ENCODE measurements at places on chromosomes 3 and 15.

GRCh38 chr3:54536450-54536849 lies 391.4 kb downstream of the LRTM1 start:
- no peak for DNase-seq

- DNase-seq = no peak
These were observed 183.6 kb downstream of the POLQ start for GRCh38 chr3:121362035-121362734.

- no peak for DNase-seq
These were observed 85.1 kb downstream of the ZBTB20 start for GRCh38 chr3:115062009-115062408.

DNA sequence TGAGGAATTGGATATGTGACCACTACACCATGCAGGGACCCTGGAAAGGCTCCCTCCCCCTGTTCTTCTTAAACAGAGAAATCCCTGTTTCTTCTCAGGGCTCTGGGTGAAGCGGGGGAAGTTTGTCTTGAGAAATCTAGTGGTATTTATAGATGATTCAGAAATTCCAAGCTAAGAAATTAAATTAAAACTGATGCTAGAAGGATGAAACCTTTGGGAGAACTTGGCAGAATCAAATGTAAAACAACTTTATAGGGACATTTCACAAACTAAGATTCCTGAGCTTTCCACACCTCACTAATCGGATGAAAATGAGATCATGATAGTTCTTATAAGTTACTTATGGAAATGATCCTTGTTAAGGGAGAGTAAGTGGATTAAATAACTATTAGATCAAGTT lies 54.2 kb downstream of the FBXL2 start:
- no peak for DNase-seq

- no peak for DNase-seq
These were observed 139.4 kb downstream of the STAC start for GRCh38 chr3:36519682-36520081.

GRCh38 chr3:48412375-48413001 lies 17.4 kb downstream of the PLXNB1 start:
- DNase-seq = no peak

GRCh38 chr3:72746430-72747411 lies 101.5 kb downstream of the SHQ1 start:
- DNase-seq = no peak

DNA sequence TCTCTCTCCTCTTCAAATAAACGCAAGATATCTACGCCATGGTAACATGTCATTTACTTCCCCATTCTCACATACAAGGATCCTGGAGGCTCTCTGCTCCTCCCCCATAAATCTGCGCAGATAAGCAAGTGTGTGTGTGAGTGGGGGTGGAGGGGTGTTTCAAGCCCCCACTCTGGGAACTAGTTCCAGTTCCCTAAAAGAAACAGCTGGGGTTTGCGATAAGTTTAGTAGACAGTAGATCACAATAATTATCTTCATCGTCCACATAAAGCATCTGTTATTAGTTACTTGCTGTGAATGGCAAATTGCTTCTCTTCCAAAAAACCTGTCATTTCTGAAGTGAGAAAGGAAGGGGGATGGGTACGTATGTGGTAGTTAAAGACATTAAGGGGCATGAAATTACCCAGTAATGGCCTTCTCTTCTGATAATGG lies 79.8 kb downstream of the RBPMS2 start:
- no peak for DNase-seq

DNA sequence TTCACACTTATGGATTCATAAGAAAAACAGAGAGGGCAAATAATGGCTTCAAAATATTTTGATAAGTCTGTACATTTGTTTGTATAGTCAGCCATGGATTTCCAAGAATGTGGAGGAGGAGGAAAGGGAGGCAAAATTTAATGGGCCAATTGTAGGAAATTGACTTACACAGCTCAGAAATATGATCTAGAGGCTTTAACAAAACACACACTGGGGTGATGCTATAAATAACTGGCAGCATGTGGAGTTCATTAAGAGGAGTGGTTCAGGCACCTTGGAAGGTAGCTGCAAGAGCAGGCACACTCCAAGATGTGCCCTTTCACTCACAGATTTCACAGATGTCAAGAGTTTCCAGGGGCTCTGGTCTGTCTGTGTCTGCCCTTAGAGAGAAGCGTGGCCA lies 193.4 kb upstream of the RASGRP1 start:
- DNase-seq = no peak

DNA sequence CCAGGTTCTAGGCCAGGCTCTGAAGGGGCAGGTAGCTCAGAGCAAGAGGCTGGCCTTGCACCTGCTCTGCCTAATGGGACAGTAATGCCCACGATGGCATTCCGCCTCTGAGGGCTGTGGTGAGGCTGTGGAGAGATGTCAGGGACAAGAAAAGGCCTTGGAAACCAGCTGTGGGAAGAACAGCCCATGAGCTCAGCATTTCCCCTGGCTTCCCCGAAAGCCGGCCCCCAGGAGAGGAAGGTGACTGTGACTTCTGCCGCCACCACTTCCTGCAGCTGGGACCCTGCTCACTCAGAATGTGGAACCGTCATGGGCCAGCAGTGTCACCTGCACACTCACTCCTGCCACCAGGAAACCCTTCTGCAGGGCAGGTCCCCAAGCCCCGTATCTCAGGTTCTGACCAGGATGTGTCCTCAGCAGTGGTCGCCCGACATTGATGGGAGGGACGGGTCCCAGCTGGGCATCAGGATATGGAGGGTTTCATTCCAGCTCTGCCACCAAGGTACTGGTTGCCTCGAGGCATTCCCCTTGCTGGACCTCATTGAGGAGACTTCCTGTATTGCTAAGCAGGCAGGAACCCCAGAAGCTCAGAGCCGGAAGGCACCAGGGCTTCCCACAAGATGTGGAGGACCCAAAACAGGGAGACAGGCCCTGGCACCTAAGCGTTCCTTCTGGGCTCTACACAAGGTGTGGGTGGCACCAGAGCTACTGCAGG lies 30.7 kb downstream of the SEMA7A start:
- no peak for DNase-seq

- no peak for DNase-seq
These were observed 84.7 kb upstream of the PTX3 start for GRCh38 chr3:157351981-157352380.

- no peak for DNase-seq
These were observed 32.4 kb upstream of the SLC6A11 start for GRCh38 chr3:10783360-10784351.

DNA sequence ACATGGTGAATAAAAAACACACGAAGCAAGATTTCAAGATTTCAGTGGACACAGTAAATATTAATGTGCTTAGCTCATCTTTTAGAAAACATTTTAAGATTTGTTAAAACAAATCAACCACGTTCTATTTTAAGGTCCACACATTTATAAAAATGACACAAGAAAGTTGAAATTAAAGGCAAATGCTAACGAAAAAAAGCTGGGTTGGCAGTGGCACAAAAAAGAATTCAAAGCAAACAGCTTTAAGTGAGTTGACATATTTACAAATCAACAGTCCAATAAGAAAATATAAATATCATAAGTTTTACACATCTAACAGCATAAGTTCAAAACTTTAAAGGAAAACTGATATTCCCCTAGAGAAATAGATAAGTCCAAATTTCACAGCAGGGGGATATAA lies 430.4 kb upstream of the CCDC54 start:
- no peak for DNase-seq

- no peak for DNase-seq
These were observed 898.2 kb downstream of the MCTP2 start for GRCh38 chr15:95129574-95129973.

- no peak for DNase-seq
These were observed 319.7 kb downstream of the UACA start for GRCh38 chr15:70443486-70444273.

- DNase-seq = no peak
These were observed 2.2 kb downstream of the ALPK3 start for GRCh38 chr15:84819291-84819768.

DNA sequence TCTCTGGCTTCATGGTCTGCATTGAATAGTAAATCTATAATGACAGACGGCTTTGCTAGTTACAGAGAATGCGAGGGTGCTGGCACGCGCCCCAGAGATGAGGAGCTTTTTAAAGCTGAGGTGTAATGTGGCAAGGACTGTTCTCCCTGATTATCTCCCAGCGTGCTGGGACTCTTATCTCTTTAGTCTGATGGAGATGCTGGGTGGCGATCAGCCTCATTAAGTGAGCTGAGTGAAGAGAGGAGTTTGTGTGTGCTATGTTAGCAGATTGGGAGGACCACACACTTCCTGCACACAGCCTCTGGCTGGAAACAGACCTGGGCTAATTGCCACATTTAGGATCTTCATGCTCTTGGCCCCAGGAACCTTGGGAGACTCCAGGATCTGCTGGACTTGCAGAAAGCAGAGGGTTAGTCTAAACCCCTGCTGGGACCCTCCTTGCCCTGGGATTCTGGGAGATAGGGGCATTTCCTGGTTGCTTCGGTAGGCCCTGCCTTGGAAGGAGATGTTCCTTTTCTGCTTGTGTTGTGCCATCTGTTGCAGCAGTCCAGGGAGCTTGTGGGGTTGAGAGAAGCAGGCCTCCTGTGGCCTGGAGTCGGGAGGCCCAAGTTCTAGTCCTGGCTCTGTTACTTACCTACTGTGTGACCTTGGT lies 15.0 kb downstream of the PDIA5 start:
- no peak for DNase-seq

- DNase-seq = no peak
These were observed 75.2 kb downstream of the FBXL22 start for GRCh38 chr15:63672369-63672768.

- no peak for DNase-seq
These were observed 240.2 kb downstream of the SCAPER start for GRCh38 chr15:76664895-76665294.

GRCh38 chr15:54803134-54803808 lies 393.5 kb downstream of the RSL24D1 start:
- no peak for DNase-seq

- DNase-seq = no peak
These were observed 76.1 kb upstream of the GAP43 start for GRCh38 chr3:115547207-115547606.

- DNase-seq = peak; percentile 30
These were observed 77.2 kb upstream of the CFAP20DC start for GRCh38 chr3:59127071-59127470.

GRCh38 chr15:59688423-59688781 lies 718 bp downstream of the BNIP2 start:
- no peak for DNase-seq

DNA sequence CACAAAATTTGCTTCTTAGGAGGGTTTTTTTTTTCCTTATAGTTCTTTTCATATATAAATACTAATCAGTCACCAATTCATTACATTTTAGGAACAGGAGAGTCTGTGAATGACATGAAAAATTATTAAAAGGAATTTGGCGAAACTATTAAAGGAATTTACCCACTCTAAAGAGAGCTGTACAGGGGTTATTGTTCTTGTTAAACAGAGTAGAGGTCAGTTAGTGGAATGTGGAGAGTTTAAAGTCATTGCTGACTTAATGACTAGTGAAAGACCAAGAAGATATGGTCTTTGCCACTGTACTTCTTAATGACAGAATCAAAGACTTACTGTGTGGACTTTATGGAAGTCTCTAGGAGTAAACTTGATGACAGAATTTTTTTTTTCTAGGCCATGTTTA lies 333.6 kb upstream of the C2CD4B start:
- DNase-seq = no peak

GRCh38 chr15:40618023-40618422 lies 24.0 kb downstream of the KNL1 start:
- no peak for DNase-seq

DNA sequence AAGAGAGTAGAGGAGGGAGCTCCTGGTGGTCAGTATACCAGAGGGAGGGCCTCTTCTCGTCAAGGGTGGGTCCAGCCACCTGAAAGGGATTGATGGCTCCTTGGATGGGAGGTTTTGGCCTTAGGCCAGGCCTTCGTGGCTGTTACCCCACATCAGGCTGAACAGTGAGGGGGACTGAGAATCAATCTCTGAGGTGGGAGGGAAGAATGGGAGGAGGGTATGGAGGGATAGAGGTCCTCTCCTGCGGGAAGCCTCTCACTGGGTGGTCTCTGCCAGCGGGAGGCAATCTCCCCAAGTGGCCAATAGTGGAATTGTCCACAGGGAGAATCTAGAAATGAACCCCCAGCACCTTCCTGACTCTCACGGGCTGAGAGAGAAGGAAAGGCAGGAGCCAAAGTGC lies 53.5 kb downstream of the BSN start:
- no peak for DNase-seq

DNA sequence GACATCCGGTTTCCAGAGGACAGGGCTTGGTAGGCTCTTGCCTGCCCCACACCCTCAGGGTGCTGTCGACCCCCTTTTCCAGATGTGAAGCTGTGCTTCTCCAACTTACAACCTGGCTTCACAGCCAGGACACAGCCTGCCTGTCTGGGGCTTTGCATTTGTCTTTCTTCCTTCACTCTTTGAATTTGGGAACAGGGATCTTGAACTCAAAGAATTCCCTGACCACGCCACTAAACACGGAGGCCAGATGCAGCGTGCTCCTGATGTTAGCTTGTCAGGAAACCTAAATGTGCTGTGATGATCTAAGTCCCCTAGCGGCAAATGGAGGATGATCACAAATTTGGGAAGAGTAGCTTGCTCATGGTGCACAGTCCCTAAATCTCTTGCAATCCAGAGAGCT lies 244.8 kb upstream of the RGMA start:
- DNase-seq = no peak

GRCh38 chr3:70947579-70947978 lies 635.1 kb upstream of the MDFIC2 start:
- no peak for DNase-seq

DNA sequence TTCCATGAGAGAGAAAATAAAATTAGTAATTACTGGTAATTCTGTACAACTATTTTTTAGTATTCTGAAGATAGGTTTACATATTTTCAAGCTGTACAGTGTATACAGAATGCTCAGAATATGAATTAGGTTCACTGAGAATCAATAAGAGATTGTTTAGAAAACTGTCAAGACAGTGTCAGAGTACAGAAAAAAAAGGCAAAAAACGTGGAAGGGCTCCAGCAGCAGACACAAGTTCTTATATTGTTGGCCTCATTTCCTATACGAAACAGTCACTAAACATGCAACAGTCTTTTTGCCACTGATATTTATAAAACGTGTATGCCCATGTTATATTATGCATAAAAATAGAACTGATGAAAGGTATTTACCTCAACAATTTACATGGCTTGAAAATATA lies 103.9 kb downstream of the ISL2 start:
- no peak for DNase-seq

DNA sequence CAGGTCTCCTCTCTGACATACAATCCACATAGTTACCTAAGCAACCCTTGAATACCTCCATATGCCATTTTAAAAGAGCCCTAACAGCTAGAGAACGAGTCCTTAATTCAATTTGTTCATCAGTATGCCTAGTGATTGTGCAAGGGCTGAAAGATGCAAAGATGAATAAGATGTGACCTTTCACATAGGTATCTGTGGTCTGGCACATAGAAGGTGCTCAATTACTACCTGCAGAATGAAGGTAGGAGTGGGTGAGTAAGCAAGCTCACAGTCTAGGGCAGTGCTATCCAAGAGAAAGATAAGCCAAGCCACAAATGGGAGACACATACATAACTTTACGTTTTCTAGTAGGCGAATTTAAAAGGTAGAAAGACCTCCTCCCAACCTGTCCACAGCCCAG lies 157.9 kb downstream of the OSBPL10 start:
- no peak for DNase-seq

- no peak for DNase-seq
These were observed 17.4 kb downstream of the NANOGP8 start for GRCh38 chr15:35067496-35068347.

Measured in frontal cortex (tissue), 4 donors.